ENCODE measurements at places on chromosomes 13 and 19.

DNA sequence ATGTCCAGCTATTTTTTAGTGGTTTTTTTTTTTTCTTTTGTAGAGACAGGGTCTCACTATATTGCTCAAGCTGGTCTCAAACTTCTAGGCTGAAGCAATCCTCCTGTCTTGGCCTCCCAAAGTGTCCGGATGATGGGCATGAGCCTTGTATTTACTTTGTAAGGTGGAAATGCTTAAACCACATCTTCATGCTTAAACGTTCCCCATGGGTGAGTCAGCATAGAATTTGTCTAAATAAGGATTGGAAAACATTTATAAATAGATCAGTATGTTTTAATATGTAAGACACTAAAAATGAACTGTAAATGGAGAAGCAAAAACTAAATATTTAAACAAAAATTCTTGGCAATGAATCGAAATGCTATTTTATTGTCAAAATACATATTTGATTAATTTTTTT is 698.0 kb downstream of the PCDH9 start:
- no peak for DNase-seq

GRCh38 chr13:110698689-110699088 is 7.2 kb downstream of the CARS2 start:
- no peak for DNase-seq

DNA sequence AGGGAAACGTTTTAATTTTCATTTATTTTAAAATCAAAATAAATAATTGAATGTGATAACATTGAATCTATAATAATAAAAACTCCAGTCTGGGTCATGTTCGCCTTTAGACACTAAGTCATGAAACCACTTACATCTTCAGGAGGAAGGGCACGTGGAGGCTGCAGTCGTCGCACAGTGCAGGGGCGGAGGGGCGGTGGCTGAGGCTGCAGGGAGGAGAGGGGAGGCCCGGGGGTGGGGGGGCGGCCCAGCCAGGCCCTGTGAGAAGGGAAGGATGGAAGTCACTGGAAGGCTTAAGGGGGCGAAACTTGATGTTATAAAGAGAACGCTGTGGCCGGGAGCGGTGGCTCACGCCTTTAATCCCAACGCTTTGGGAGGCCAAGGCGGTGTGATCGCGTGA is 14.9 kb upstream of the LATS2 start:
- DNase-seq, result no peak

- no peak for DNase-seq
These were observed 41.6 kb downstream of the NDFIP2 start for GRCh38 chr13:79522583-79522982.

GRCh38 chr19:54021932-54022331 is 30.5 kb downstream of the CACNG6 start:
- DNase-seq, result no peak

DNA sequence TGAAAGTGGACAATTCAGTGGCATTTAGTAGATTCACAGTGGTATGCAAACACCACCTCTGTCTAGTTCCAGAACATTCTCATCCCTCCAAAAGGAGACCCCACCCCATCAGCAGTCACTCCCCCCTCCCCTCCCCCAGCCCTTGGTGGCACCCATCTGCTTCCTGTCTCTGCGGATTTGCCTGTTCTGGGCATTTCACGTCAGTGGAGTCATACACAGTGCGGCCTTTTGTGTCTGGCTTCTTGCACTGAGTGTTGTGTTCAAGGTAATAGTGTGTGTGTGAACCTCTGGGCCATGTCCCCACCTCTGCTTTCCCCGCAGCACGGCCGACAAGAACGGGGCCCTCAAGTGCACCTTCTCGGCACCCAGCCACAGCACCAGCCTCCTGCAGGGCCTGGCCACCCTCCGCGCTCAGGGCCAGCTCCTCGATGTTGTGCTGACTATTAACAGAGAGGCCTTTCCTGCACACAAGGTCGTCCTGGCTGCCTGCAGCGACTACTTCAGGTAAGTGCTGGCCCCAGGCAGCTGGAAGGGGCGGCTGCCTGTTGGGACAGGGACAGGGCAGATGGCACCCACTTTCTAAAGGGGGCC is 19.4 kb upstream of the CRTC1 start:
- no peak for DNase-seq
